Stimulated activated CD4-positive, alpha-beta T cell treated with anti-CD3 and anti-CD28 coated beads, Interleukin-2, amount 100 ng/mL, for 24 hours (primary cell): ENCODE measurements at places on chromosomes 13 and 19.

DNA sequence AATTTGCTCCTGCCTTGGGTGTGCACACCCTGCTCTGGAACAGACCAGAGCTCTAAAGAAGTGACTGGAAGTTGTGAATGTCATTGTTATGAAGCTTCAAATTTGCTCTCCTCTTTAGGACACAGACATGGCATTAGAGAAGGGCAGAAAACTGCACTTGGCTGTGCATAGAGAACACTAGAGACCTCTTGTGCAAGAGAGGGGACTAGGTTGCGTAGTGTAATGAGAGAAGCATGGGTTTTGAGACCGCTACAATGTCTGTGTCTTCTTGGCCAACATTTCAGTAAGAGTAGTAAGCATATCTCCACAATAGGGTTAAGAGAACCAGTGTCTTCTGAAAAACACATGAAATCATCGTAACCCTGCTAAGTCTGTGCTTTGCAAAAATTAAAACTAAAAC is 423.3 kb downstream of the SPRY2 start:
- DNase-seq, result no peak

- peak; percentile 42 for DNase-seq
These were observed 105.9 kb downstream of the AKAP11 start for GRCh38 chr13:42377640-42378382.

DNA sequence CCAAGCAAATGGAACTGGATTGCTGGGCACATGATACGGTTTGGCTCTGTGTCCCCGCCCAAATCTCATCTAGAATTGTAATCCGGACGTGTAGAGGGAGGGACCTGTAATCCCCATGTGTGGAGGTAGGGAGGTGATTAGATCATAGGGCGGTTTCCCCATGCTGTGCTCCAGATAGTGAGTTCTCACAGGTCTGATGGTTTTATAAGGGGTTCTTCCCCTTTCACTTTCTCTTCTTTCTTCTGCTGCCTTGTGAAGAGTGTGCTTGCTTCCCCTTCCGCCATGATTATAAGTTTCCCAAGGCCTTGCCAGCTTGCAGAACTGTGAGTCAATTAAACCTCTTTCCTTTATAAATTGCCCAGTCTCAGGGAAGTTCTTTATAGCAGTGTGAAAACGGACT is 32.6 kb upstream of the MTIF3 start:
- no peak for DNase-seq

- no peak for DNase-seq
These were observed 44.1 kb upstream of the ZNF536 start for GRCh38 chr19:30328096-30328495.

GRCh38 chr13:50936679-50937078 is 27.1 kb downstream of the RNASEH2B start:
- no peak for DNase-seq

GRCh38 chr13:110641055-110642015 is 26.0 kb downstream of the NAXD start:
- DNase-seq, result no peak

GRCh38 chr13:35760735-35761281 is 284.3 kb upstream of the MAB21L1 start:
- no peak for DNase-seq

DNA sequence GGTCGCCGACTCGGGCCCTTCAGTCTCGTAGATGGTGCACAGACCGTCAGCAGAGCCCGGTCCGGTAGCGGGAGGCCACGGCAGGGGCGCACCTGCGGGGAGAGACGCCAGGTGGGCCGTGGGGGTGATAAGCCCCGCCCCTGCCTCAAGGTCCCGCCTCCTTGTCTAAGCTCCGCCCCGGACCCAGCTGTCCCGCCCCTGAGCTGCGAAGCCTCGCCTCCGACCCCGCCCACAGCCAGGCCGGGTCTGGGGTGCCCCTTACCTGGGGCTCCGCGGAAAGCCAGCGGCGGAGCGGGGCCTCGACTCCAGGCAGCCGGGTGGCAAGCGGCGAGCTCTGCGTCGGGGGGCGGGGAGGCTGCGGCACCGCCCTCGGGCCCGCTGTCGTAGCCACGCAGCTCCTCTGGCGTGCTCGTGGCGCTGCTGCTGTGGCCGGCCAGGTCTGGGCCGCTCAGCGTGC is 4.7 kb downstream of the PRR36 start:
- peak; percentile 83 for DNase-seq

GRCh38 chr19:40055832-40056504 is at the start of gene ZNF780B:
ZNF780B (minus strand) TSS chr19:40056231; CDS start chr19:40050332, 5,899 bp downstream.
- DNase-seq, result peak; percentile 71

GRCh38 chr19:6712231-6712630 is 8.2 kb downstream of the C3 start:
- DNase-seq, result no peak

DNA sequence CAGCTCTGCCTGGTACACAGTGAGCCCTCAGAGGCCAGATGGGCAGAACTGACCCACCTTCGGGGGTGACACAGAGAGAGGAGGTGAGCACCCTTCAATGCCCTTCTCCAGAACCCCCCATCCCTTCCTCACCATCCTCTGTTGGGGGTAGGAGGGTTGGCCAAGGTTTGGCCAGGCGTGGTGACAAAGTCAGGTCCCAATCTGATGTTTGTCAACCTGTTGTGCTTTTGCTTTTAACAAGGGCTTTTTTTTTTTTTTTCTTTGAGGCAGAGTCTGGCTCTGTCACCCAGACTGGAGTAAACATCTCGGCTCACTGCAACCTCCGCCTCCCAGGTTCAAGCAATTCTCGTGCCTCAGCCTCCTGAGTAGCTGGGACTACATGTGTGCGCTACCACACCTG is 7.3 kb downstream of the PTGIR start:
- DNase-seq, result no peak

DNA sequence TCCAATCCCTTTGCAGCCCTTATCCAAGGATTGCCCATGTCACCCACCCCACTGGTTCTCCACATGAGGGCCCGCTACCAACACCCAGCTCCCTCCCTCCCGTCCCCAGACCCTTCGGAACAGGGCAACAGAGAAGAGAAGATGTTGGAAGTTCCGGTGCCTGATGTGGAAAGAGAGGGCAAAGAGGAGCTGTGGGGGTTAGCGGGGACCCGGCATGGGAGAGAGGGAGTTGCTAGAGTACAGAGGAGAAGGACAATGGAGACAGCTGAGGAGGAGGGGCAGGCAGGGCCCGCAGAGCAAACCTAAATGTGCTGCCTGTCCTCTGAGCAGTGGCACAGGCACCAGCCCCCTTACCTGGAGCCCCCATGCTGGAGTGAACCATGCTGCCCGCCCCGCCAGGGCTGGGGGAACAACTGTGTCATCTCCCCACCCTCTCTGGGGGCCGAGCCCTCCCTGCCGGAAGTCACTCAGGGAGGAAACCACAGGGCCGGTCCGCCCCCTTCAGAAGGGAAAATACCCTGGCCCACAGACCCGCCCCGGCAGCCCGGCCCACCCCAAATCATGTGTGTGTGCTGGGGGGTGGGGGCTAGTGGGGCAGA is at the start of gene POU2F2:
Gene POU2F2, minus strand, starts transcription at position 417 of the 599 bp plus-strand sequence. Its CDS starts 35 bp downstream, at position 382.
- DNase-seq, result peak; percentile 88

- DNase-seq, result no peak
These were observed 4.9 kb downstream of the IRS2 start for GRCh38 chr13:109781384-109782065.

GRCh38 chr19:1907563-1908363 is 2.6 kb downstream of the ADAT3 start:
- no peak for DNase-seq

DNA sequence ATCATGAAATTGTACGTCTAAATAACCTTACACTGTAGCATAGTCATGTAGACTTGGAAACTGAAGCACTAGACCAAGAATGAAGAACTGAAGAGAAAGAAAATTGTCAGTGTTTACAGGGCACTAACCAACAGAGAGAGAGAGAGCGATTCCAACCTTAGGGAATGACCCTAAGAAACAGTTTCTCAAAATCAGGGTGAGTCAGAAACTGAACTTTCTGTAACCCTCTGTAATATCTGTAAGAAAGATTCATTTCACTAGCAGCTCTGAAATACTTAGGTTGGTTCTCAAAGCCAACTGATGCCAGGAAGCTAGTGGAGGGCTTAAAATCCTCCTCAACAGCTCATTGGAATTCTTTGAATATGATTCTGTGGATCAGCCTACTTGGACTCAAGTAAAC is 936.9 kb downstream of the EFNB2 start:
- no peak for DNase-seq

- DNase-seq, result no peak
These were observed 7.8 kb downstream of the PLPP2 start for GRCh38 chr19:283395-283794.

DNA sequence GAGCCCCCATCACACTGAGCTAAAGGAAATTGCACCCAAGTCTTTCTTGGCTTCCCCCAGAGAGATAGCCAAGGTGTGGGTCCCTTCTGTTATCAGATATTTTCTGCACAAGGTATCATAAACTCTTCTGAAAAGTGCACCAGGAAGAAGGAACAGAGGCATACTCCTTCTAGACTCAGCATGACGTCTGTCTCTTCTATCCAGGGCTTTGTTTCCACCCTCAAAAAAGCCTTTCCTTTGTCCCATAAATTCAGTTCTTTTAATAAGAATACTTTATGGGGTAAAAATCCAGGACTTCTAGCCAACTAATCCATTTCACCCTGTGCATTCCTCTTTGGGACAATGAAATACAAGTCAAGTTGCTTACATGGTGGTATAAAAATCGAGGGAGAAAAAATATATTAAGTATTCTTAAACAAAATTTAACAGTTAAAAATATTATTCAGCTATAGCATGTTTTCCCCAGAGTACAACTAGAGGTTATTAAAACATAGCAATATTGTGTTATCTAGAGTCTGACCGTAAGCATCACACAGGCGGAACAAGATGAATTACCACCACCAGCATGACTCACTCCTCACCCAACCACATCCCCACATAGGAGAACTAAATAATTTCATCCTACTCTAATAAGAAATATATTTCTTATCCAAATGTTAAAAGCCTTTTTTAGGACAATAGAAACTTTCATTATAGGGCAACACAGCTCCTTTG is 79.9 kb upstream of the GPC6 start:
- DNase-seq, result no peak

DNA sequence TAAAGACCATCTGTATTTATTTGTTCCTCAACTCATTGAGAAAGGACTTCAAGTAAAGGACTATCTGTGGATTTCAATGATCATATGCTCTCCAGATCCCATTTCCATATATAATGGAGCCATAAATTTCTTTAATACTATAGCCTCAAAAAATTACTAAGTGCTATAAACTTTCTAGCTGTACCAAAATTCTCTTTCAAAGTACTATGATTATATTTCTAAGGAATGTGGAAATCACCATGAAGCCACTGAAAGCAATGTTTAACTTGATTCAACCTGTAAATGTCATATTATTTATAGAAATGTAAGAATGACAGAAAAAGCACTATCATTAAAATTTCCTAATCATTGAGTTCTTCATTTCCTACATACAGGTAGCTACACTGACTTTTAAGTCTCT is 20.7 kb downstream of the TBC1D4 start:
- DNase-seq, result no peak

DNA sequence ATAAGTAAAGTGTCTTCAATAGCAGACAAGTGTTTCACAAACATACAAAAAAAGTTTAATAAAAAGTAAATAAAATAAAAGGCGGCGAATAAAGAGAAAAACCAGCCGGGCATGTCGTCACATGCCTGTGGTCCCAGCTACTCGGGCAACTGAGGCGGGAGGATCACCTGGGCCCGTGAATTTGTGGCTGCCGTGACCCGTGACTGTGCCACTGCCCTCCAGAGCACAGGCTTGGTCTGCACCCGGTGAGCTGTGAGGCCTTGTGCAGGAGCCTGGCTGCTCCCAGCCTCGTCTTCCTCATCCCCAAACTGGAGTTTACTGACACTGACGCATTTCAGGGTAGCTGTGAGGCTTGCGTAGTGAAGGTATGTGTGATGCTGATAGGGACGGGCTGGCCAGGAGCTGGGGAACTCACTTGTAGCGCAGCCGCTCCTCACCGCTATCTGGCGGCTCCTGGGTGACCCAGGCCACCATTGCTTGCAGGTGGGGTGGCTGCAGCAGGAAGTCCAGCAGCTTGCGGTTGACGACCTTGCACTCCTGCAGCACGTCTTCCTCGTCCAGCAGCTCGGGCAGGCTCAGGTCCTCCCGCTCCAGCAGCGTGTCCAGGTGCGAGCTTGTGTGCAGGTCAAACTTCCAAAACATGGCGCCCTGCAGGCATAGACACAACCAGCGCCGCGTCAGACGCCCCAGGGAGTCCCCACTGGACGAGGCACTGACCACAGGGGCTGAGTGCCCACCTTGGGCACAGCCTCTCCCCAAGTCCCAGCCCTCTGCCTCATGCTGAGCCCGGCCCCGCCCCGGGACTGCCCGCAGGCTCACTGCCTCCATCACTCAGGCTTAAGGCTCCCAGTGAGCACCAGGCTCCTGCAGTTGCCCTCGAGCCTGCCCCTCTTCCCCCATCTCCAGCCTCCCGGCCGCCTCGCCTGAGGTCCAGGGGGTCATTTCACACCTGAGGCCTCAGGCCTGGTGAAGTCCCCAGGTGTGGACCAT is 12.1 kb downstream of the PPP6R1 start:
- no peak for DNase-seq

- no peak for DNase-seq
These were observed 816 bp upstream of the TBXA2R start for GRCh38 chr19:3607303-3608078.

- no peak for DNase-seq
These were observed 723.8 kb downstream of the UQCRFS1 start for GRCh38 chr19:28489126-28489660.

- DNase-seq, result no peak
These were observed 2859.1 kb downstream of the PCDH9 start for GRCh38 chr13:64371045-64371444.

DNA sequence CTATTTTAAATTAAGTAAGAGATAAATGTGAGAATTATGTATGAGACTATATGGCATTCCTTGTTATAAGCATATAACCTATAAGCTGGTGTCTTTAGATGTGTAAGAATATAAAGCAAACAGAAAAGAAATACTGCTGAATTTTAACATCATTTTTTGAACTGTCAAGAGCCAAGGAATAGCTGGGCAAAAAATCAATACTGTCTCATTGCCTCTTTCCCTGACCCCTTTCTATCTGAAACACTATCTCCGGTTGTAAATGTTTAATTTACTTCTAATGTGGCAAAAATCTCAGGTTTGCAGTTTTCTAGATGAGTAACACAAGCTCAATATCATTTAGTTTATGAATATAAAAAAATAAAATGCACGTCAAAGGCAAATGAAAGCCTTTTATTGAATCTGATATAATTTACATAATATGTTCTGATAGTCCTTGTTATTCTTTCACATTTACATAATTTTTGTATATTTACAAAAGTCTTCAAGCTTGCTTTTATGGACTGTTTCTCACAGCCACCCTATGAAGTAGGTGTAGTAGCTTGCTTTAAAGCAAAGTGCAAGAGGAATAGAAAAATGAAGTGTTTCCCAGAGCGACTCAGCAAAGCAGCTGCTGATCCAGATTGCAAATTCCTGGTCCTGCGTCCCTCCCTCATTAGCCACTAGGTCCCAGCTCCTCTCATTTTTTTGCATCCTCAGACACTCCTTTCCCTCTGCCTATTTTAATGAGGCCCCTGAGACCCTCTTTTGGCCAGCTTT is 188.2 kb upstream of the RFC3 start:
- no peak for DNase-seq

DNA sequence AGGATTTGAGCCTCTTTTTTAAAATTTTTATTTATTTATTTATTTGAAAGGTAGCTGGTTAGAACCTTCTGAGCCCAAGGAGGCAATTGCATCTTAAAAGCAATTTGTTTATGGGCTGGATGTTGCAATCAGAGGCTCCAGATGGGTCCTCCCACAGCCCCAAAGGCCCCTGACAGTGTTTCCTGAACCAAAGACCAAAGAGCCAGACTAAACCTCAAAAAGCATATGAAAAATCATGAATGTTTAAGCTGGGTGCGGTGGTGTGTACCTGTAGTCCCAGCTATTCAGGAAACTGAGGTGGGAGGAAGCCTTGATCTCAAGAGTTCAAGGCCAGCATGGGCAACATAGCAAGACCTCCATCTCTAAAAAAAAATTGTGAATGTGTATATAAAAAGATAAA is 67.8 kb upstream of the RGCC start:
- no peak for DNase-seq
